ENCODE measurements at places on chromosomes 3 and 15. TPM values are rescaled to one million over a fixed set of nuclear protein-coding genes. Genes with fewer than 3 reads are reported as not detected.

DNA sequence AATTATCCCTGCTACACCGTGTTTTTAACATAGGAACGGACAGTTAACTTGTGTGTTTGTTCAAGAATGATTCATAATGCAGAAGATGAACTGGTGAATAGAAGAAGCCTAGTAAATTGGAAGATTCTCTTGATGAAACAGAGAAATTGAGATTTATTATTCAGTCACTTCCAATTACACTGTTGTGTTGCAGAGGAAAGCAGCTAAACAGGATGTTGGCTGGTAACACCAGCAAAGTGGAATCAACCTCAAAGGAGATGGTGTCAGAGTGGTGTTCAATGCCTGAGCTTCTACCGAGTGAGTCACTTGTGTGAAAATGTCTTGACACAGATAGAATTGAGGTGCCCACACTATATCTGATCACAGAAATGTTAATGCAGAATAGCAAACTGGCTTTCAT lies 399.6 kb downstream of the LPP start:
- H3K27ac ChIP-seq, result no peak overlapping the region
- no peak overlapping the region for H3K4me3 ChIP-seq
- H3K36me3 ChIP-seq, result no peaks in the 10 kb centered on the region
- peak; percentile 42 for DNase-seq
- no peaks in the 10 kb centered on the region for H3K27me3 ChIP-seq

Gene CACNA1D
- total RNA-seq, result 36.5 TPM

GRCh38 chr3:60755094-60755493 lies 496.2 kb downstream of the FHIT start:
- no peak for DNase-seq
- H3K4me1 ChIP-seq, result no peaks in the 10 kb centered on the region
- H3K4me3 ChIP-seq, result no peak overlapping the region
- no peaks in the 10 kb centered on the region for H3K27me3 ChIP-seq
- no peaks in the 10 kb centered on the region for H3K36me3 ChIP-seq
- no peak overlapping the region for H3K27ac ChIP-seq

- H3K36me3 ChIP-seq, result peaks cover 3% of the 10 kb centered on the region
- peak; percentile 94 for DNase-seq
- H3K4me1 ChIP-seq, result peaks cover 76% of the 10 kb centered on the region
Measured at GRCh38 chr15:40763801-40764628, at the start of gene GCHFR. Gene GCHFR, plus strand, starts transcription at chr15:40764068. Its CDS starts 113 bp downstream, at chr15:40764181.

Gene EXD1
- not detected for total RNA-seq

- H3K36me3 ChIP-seq, result no peaks in the 10 kb centered on the region
- peaks cover 8% of the 10 kb centered on the region for H3K4me1 ChIP-seq
- DNase-seq, result no peak
- H3K27me3 ChIP-seq, result no peaks in the 10 kb centered on the region
- no peak overlapping the region for H3K27ac ChIP-seq
Measured at GRCh38 chr3:9169956-9170850, 79.2 kb downstream of the SRGAP3 start.

GRCh38 chr3:18302517-18302916 lies 122.6 kb downstream of the SATB1 start:
- H3K36me3 ChIP-seq, result no peaks in the 10 kb centered on the region
- H3K4me3 ChIP-seq, result no peak overlapping the region
- H3K27me3 ChIP-seq, result no peaks in the 10 kb centered on the region

GRCh38 chr3:73602170-73602569 lies 22.6 kb downstream of the PDZRN3 start:
- no peaks in the 10 kb centered on the region for H3K36me3 ChIP-seq
- no peaks in the 10 kb centered on the region for H3K27me3 ChIP-seq
- no peak for DNase-seq
- H3K4me3 ChIP-seq, result no peak overlapping the region

- no peak for DNase-seq
- peaks cover 7% of the 10 kb centered on the region for H3K27me3 ChIP-seq
- no peaks in the 10 kb centered on the region for H3K36me3 ChIP-seq
- no peak overlapping the region for H3K4me3 ChIP-seq
Measured at GRCh38 chr15:24745290-24745689, 69.7 kb downstream of the NPAP1 start.

- peak; percentile 88 for DNase-seq
- H3K27ac ChIP-seq, result peak within 1 kb of the TSS; percentile 77
- H3K27me3 ChIP-seq, result no peaks in the 10 kb centered on the region
- H3K4me3 ChIP-seq, result peak within 1 kb of the TSS; percentile 82
- H3K4me1 ChIP-seq, result peaks cover 23% of the 10 kb centered on the region
- H3K36me3 ChIP-seq, result no peaks in the 10 kb centered on the region
Measured at GRCh38 chr3:139677388-139678155, at the start of gene NMNAT3. Gene NMNAT3, minus strand, starts transcription at chr3:139677972. Its CDS starts 50,248 bp downstream, at chr3:139627724.

Gene PLA2G4E
- not detected for total RNA-seq

GRCh38 chr15:23629234-23629805 lies 18.3 kb downstream of the MAGEL2 start:
- H3K4me1 ChIP-seq, result no peaks in the 10 kb centered on the region
- no peak overlapping the region for H3K27ac ChIP-seq
- no peaks in the 10 kb centered on the region for H3K27me3 ChIP-seq
- no peaks in the 10 kb centered on the region for H3K36me3 ChIP-seq

- no peaks in the 10 kb centered on the region for H3K4me1 ChIP-seq
- no peak overlapping the region for H3K27ac ChIP-seq
- no peak for DNase-seq
- no peak overlapping the region for H3K4me3 ChIP-seq
- no peaks in the 10 kb centered on the region for H3K36me3 ChIP-seq
Measured at GRCh38 chr3:67808906-67809305, 154.5 kb upstream of the SUCLG2 start.

Gene LRIG1
- 115 TPM for total RNA-seq

GRCh38 chr15:91854639-91854990 lies 1.1 kb downstream of the SLCO3A1 start:
- DNase-seq, result no peak
- H3K4me1 ChIP-seq, result peaks cover 15% of the 10 kb centered on the region
- no peaks in the 10 kb centered on the region for H3K36me3 ChIP-seq

Gene WNT5A
- 13.0 TPM for total RNA-seq

GRCh38 chr15:81085213-81085612 lies 48.9 kb upstream of the CFAP161 start:
- no peak for DNase-seq
- H3K4me1 ChIP-seq, result no peaks in the 10 kb centered on the region
- no peak overlapping the region for H3K4me3 ChIP-seq
- H3K36me3 ChIP-seq, result no peaks in the 10 kb centered on the region

Gene ARIH1
- total RNA-seq, result 380 TPM

DNA sequence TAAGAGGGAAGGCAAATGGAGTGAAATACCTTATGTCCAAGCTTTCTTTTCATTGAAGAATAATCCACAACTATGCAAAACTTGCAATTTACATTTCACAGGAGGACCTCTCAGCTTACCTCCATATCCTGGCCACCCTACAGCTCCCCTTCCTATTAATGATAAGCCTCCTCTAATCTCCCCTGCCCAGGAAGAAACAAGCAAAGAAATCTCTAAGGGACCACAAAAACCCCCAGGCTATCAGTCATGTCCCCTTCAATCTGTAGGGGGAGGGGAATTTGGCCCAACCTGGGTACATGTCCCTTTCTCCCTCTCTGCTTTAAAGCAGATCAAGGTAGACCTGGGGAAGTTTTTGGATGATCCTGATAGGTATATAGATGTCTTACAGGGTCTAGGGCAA lies 11.0 kb upstream of the OSBPL11 start:
- H3K27ac ChIP-seq, result no peak overlapping the region
- no peaks in the 10 kb centered on the region for H3K36me3 ChIP-seq
- H3K4me1 ChIP-seq, result no peaks in the 10 kb centered on the region
- DNase-seq, result no peak

DNA sequence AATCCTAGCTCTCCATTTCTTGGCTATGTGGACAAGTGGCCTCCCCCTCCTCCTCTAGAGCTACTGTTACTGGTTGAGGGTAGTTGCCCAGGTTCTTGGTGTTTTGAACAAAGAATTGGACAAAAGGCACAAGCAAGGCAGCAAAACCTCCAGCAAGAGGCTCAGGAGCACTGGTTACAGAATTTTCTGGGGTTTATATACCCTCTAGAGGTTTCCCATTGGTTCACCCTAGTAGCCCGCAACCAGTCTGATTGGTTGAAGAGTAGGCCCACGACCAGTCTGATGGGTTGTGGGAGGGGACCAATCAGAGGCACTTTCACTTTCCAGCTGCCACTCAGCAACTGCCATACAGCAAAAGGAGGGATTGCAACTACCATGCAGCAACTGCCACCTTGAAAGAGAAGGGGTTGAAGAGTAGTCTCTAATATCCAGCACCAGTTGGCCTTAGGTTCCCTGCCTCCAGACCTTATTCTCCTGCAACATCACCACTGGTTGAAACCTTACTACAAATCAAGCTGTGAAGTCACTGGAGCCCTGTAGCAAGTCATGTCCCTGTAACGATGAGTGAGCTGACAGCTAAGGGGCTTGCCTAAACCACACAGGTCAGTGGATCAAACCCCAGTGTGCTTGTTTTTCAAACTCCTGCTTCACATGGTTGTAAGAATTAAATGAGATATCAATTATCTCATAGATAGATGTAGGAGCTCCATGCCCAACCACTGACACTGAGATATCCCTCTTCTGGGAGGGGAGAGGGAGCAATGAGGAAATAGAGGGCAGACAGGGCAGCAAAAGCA lies 2.9 kb upstream of the C15orf39 start:
- no peaks in the 10 kb centered on the region for H3K36me3 ChIP-seq
- no peaks in the 10 kb centered on the region for H3K27me3 ChIP-seq
- peaks cover 51% of the 10 kb centered on the region for H3K4me1 ChIP-seq
- H3K27ac ChIP-seq, result peak overlapping the region; percentile 97
- no peak overlapping the region for H3K4me3 ChIP-seq

DNA sequence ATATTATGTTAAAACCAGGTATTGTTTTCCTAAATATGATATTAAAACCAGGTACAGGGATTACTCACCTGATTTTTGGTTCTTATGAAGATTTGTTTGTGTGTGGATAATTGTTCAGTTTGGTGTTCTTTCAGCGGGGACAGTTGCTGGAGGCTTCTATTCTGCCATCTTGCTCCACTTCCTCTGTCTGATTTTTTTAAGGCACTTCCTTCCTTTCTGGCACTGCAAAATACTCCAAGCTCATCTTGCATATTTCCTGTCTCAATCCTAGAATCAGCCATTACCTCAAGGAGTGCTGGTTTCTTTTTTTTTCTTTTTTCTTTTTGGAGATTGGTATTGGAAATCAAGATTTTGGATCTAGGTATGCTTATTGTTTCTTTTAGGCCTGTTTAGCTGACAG lies 229.9 kb downstream of the SV2B start:
- H3K36me3 ChIP-seq, result no peaks in the 10 kb centered on the region
- H3K4me1 ChIP-seq, result no peaks in the 10 kb centered on the region
- no peak overlapping the region for H3K4me3 ChIP-seq
- H3K27me3 ChIP-seq, result no peaks in the 10 kb centered on the region

DNA sequence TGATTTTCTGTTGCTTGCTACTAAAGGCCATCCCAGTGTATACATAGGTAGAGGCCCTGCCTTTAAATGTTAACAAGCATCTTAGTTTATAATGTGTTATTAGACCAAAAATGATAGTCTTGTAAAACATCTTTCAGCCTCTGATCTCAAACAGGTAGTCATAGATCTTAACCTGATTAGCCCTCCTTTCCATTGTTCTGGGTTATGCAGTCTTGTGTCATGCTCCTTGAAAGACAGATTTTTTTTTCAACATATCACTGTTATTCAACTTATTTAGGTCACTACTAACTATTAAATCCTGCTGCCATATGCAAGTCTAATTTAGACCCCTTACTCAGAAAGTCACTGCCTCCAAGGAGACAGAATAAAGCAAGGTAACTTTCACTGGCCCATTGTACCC lies 19.1 kb upstream of the CLDN16 start:
- H3K36me3 ChIP-seq, result no peaks in the 10 kb centered on the region
- H3K4me3 ChIP-seq, result no peak overlapping the region
- no peaks in the 10 kb centered on the region for H3K27me3 ChIP-seq
- no peaks in the 10 kb centered on the region for H3K4me1 ChIP-seq

Gene XXYLT1
- total RNA-seq, result not detected

Gene KLF15
- total RNA-seq, result 21.4 TPM

DNA sequence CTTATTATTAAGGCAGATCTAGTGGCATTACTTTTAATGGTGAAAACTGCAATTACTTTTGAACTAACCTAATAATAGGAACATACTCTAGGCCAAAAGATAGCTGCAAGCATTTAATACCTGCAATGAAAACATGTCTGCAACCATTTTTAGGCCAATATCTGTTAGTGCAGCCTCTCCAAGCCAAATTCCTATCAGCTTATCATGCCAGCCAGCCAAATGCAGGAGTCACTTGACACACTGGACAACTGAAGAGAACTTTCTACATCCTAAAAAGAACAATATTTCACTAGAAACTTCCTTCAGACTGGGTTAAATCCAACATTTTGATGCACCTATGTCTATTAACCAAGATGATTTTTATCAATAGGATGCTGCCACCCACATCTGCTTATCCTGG lies 33.8 kb downstream of the CCDC54 start:
- no peak overlapping the region for H3K4me3 ChIP-seq
- no peak overlapping the region for H3K27ac ChIP-seq
- no peaks in the 10 kb centered on the region for H3K36me3 ChIP-seq
- H3K4me1 ChIP-seq, result no peaks in the 10 kb centered on the region
- no peaks in the 10 kb centered on the region for H3K27me3 ChIP-seq

GRCh38 chr3:31880020-31880419 lies 101.0 kb downstream of the OSBPL10 start:
- no peaks in the 10 kb centered on the region for H3K36me3 ChIP-seq
- no peak for DNase-seq
- no peaks in the 10 kb centered on the region for H3K4me1 ChIP-seq
- no peak overlapping the region for H3K27ac ChIP-seq
- H3K4me3 ChIP-seq, result no peak overlapping the region

Gene RNU5B-1
- not detected for total RNA-seq

Gene IGSF10
- not detected for total RNA-seq

DNA sequence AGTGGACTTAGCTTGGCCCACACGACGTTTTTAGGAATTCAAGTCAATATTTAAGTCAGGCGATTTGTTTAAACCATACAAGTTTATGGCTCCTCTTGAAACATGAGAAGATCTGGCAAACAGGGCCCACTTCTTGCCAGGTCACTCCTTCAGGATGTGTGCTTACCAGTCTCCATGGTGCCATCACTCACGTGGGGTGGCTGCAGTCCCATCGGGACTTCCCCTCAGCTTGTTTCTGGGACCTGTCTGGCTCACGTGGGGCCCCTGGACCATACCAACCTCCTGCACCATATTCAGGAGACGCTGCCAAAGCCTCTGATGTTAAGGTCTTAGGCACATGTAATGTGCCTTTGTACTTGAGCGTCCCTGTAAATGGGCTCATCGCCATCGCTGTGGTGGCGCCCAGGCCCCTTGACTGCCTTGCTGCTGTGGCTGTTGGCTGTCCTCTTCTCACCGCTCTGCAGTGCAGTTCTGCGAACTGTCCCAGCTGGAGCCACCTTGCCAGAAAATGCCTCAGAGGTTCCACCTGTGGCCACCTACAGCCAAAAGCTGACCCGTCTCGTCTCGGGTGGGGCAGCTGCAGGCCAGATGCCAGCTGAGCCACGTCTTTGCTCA lies 8.9 kb downstream of the MCM2 start:
- H3K4me3 ChIP-seq, result no peak overlapping the region
- no peaks in the 10 kb centered on the region for H3K27me3 ChIP-seq
- no peak for DNase-seq
- H3K27ac ChIP-seq, result no peak overlapping the region
- H3K4me1 ChIP-seq, result no peaks in the 10 kb centered on the region
- peaks cover 21% of the 10 kb centered on the region for H3K36me3 ChIP-seq

Gene ROBO2
- total RNA-seq, result 11.4 TPM
